ENCODE measurements at places on chromosomes 2 and 18.

- no peak for DNase-seq
Observed at GRCh38 chr2:195138435-195138834, 518.6 kb upstream of the SLC39A10 start.

GRCh38 chr2:64697297-64698176 lies 43.8 kb upstream of the SERTAD2 start:
- DNase-seq: no peak

DNA sequence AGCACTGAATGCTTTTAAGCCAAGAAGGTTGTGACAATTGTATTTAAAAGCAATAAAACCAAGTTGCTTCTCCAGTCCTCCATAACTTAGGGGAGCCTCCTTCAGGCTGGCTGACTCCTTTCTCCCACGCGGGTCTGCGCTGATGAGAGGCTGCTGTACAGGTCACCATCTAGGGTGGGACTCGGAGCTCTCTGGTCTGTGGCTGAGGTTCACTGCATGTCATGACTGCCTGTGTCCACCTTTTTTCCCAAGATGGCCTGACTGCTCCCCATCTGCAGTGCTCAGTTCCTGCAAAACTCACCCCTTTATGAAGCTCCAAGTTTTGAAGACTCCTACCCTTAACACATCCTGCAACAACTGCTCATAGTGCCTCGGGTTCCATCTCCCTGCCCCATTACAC lies 194.4 kb downstream of the AFF3 start:
- DNase-seq: no peak

GRCh38 chr2:67836866-67837265 lies 225.9 kb downstream of the C1D start:
- DNase-seq: no peak

DNA sequence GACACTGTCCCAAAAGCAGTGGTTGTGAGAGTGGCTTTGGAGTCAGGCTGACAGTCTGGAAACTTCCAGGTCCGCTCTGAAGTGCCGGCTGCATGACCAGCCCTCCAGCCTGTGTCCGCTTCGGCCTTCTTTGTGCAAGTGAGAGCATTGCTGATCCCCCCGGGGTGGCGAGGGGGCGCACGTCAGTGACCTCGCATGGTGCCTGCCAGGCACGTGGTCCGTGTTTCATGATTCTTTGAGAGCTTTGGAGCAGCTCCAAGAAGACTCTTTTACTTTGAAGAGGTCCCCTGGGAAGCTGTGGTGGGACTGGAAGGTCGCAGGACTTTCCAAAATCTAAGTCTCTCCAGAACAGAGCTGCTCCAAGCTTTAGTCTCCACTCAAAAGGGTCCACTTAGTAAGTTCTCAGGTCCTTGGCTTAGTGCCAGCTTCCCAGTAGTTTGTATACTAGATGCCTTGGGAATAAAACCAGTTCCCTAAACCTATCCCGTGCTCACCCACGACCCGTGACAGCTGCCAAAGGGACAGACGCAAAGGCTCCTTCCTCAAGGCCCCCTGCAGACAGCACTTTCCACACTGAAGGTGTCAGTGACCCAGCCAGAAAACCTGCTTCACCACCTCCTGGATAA lies 68.8 kb downstream of the ADI1 start:
- no peak for DNase-seq

GRCh38 chr18:59011786-59012185 lies 127.9 kb upstream of the SEC11C start:
- DNase-seq: no peak

DNA sequence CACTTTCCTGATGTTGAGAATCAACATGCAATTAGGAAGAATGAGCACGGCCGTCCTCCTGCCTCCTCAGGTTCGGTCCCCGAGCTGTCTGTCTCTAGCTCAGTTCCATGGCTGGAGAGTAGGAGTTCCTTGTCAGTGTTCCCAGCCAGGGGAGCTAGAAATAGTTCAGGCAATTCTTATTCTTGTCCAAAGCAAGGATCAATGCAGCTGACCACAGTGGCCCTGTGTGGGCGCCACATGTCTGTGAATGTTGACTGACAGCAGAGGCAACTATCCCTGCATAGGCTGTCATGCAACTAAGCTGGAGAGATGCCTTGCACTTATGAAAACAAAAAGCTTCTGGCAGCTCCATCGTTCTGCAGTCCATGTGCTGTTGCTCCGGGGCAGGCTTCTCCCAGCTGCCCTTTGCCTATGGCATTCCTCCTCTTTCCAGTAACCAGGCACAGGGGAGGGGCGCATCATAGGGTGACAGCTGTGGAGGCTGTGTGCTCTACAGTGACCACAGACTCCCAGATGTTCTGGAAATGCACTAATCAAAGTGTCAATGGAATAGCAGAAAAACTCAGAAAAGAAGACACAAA lies 58.7 kb downstream of the PDCL3 start:
- no peak for DNase-seq
